IPS DF 6.9 (cell line): ENCODE measurements at places on chromosomes 2 and 18.
A peak's percentile ranks its signal among the peaks of the same experiment; 100 is the strongest.

- DNase-seq = no peak
Measured at GRCh38 chr2:19812166-19812565, 89.6 kb downstream of the TTC32 start.

GRCh38 chr2:85888020-85888683 is 638 bp downstream of the ST3GAL5 start:
- no peak for DNase-seq

GRCh38 chr2:72153026-72153791 is 5.5 kb upstream of the CYP26B1 start:
- no peak for DNase-seq

DNA sequence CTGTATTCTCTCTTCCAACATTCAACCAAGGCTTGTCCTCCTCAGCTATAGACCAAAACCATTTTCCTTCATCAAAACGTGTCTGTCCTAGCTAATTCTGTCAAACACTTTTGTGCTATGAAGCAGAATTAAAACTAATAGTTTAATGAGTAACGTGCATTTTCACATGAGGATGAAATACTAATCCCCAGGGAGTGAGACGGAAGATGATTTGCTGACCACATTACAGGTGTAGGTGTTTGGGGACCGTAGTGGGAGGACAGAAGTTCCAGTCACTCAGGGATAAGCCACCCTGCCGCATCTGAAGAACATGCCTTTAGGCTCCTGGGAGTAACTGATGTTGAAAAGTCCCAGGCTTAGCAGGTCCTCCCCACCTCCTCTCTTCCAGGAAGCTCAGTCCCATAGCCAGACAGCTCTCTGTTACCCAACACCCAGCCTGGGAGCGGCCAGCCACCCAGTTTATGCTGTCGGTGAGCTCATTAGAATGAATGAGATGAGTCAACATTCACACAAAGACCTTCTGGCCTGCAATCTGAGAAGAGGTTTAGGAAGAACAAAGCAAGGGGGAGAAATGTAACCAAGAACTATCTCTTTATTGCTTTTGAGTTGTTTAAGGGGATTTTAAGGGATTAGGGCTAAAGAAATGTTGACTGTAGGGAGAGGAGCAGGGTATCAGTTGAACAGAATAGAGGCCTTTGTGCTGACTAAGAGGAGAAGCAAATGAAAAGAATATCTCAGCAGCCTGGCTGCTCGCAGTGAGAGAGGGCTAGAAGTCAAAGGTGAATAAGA is 122.5 kb downstream of the FOXI3 start:
- DNase-seq = peak; percentile 60

DNA sequence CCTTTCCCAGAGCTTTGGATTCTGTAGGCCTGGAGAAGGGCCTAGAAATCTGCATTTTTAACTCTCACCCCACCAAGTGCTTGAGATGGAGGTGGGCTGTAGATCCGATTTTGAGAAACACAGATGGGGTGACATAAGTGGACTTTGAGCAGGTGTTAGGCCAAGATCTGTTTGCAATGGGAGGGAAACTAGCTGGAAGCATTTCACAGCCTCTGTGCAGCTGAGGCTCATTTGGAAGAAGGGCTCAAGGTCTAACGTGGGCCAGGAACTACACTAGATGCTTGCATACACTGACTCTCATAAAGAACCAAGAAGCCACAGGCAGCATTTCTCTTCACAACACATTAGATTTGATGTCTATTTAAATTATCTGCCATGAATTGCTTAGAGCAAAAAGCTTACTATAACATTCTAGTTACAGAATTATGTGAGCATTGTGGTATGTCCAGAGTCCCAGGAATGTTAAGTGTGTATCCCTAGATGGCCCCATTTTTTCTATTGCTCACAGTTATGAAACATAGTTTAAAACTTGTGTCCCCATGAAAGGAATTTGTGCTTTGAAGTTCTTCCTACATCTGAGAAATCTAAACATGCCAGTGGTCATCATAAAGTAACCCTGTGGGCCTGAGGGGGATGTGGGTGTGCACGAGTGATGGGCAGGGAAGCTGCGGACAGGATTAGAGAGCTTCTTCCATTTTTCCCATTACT is 77.2 kb downstream of the CD28 start:
- DNase-seq = no peak

- DNase-seq = no peak
Measured at GRCh38 chr2:218523651-218524050, 44.5 kb downstream of the USP37 start.

GRCh38 chr2:28355521-28356094 is 37.0 kb upstream of the FOSL2 start:
- no peak for DNase-seq

DNA sequence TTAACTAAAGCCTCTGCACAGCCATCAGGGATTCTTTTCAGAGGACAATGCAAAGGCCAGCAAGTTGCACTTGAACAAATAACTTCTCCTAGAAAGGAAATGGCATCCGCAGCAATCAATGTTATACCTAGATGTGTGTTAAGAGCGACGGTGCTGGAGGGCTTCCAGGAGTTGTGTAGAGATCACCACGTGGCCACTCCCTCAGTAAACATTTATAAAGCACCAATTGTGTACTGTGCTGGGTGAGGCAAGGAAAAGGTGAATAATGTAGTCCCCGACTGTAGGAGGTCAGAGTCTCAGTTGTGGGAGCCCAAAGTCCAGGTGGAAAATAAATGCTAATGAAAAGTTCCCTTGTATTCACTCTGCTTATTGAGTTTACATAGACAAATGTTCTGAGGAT is 135.0 kb downstream of the ALK start:
- DNase-seq = no peak
